Activated CD4-positive, alpha-beta memory T cell treated with anti-CD3 and anti-CD28 coated beads, Interleukin-2, amount 10 ng/mL, durations not matched to agents 7 days and 5 days (primary cell): ENCODE measurements at places on chromosomes 11 and 22. TPM values are rescaled to one million over a fixed set of nuclear protein-coding genes. Genes with fewer than 3 reads are reported as not detected.
A peak's percentile ranks its signal among the peaks of the same experiment; 100 is the strongest.

The BRMS1 gene
- 39.7 TPM for total RNA-seq

GRCh38 chr22:32333769-32334659 lies 23.7 kb upstream of the RFPL3 start:
- no peak overlapping the region for H3K27ac ChIP-seq
- no peaks in the 10 kb centered on the region for H3K36me3 ChIP-seq
- H3K4me1 ChIP-seq: no peaks in the 10 kb centered on the region
- peaks cover 8% of the 10 kb centered on the region for H3K27me3 ChIP-seq
- DNase-seq: no peak
- H3K4me3 ChIP-seq: no peak overlapping the region

- H3K4me1 ChIP-seq: no peaks in the 10 kb centered on the region
- no peak overlapping the region for H3K27ac ChIP-seq
- H3K36me3 ChIP-seq: no peaks in the 10 kb centered on the region
- H3K4me3 ChIP-seq: no peak overlapping the region
These were observed 53.7 kb downstream of the TECTA start for GRCh38 chr11:121154486-121155314.

The SORL1 gene
- total RNA-seq: 116 TPM

The TRPM5 gene
- total RNA-seq: not detected

The VSTM5 gene
- total RNA-seq: not detected

The EMID1 gene
- not detected for total RNA-seq

DNA sequence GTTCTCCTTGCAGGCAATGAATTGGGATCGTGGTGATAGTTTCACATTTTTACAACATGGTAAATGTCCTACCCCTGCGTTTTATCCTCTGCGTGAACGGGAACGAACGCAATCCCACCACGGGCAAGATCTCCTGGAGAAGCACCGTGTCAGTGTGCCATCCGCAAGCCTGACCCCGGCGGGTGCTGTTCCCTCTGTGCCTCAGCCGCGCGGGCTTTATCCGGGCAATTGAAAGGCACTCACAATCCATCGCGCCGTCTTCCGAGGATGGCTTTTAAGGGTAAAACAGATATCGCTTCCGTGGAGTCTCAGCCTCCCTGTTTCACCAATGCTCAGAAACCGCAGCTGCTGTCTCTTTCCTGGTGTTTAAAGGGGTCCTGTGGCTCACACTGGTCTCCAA lies 1387.5 kb downstream of the BRD1 start:
- no peaks in the 10 kb centered on the region for H3K36me3 ChIP-seq
- no peak for DNase-seq
- no peaks in the 10 kb centered on the region for H3K27me3 ChIP-seq
- no peak overlapping the region for H3K4me3 ChIP-seq
- no peaks in the 10 kb centered on the region for H3K4me1 ChIP-seq
- H3K27ac ChIP-seq: no peak overlapping the region

The RIN1 gene
- total RNA-seq: 0.43 TPM

DNA sequence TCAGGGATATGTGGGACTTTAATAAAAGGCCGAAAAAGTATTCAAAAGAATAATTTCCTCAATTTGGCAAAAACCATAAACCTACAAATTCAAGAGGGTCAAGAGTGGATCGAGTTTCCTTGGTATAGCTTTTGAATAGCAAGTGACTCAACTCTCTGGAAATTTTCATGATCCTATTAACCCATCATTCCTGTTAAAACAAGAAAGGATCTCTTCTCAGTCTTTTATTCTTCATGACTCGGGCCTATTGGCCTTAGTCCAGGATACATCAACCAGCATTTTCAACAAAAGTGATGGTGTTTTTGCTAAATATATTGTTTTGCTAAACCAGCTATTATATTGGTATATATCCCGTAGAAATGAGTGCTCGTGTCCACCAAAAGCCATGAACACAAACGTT lies 110.3 kb downstream of the ATXN10 start:
- H3K27me3 ChIP-seq: no peaks in the 10 kb centered on the region
- H3K36me3 ChIP-seq: no peaks in the 10 kb centered on the region
- no peaks in the 10 kb centered on the region for H3K4me1 ChIP-seq
- H3K4me3 ChIP-seq: no peak overlapping the region

The UBXN1 gene
- total RNA-seq: 135 TPM

- H3K27me3 ChIP-seq: peaks cover 19% of the 10 kb centered on the region
- H3K27ac ChIP-seq: no peak overlapping the region
- H3K4me1 ChIP-seq: peaks cover 8% of the 10 kb centered on the region
These were observed 121.9 kb downstream of the WT1 start for GRCh38 chr11:32313477-32313876.

The DPP3 gene
- 60.6 TPM for total RNA-seq

The RAPSN gene
- 0.65 TPM for total RNA-seq

DNA sequence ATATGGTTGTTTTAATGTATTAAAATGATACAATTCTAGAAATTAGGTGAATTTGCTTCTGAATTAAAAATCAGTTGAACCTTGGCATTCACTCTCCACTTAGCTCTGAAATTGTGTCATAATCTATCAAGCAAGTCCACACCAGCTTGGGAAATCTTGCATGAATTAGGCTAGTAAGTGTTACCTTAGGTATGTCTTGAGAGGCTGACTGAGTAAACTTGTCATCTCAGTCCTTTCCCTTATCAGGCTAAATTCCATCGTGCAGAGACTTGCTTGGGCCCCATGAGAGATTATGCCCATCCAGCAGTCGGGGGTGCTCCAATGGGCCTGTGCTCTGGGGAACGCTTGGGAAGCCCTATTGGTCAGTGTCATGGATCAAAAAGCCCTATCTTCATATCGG lies 33.9 kb upstream of the ST14 start:
- DNase-seq: no peak
- H3K36me3 ChIP-seq: peaks cover 20% of the 10 kb centered on the region
- peaks cover 11% of the 10 kb centered on the region for H3K27me3 ChIP-seq
- no peak overlapping the region for H3K4me3 ChIP-seq

The FRMD8 gene
- total RNA-seq: 61.3 TPM

GRCh38 chr22:19720999-19721329 lies 2.4 kb upstream of the GP1BB start:
- H3K4me1 ChIP-seq: peaks cover 9% of the 10 kb centered on the region
- peaks cover 50% of the 10 kb centered on the region for H3K27me3 ChIP-seq
- no peak overlapping the region for H3K27ac ChIP-seq

The OR5AK2 gene
- not detected for total RNA-seq

The TMEM121B gene
- not detected for total RNA-seq

DNA sequence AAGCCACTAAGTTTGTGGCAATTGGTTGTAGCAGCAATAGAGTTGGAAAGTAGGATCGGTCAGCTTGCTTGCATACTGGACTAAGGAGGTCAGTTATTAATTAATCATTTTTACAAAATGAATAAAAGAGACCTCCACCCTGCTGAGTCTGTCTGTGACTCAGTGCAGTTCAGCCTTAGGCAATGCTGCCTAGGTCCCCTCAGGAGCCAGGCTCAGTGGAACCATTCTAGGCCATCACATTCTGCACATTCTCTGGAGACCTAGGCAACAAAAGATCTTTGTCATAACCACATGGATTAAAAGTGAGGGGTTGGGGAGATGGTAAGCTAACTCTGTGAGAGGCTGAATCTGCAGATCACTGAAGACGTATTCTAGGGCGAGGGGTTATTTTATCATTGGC lies 178.7 kb upstream of the CADM1 start:
- H3K4me3 ChIP-seq: no peak overlapping the region
- H3K4me1 ChIP-seq: no peaks in the 10 kb centered on the region
- H3K27me3 ChIP-seq: no peaks in the 10 kb centered on the region

GRCh38 chr11:111445586-111445985 lies 66.5 kb upstream of the POU2AF1 start:
- no peak for DNase-seq
- no peak overlapping the region for H3K4me3 ChIP-seq
- peaks cover 2% of the 10 kb centered on the region for H3K27me3 ChIP-seq
- no peaks in the 10 kb centered on the region for H3K36me3 ChIP-seq
- H3K27ac ChIP-seq: no peak overlapping the region

- no peak for DNase-seq
- peak overlapping the region; percentile 97 for H3K27ac ChIP-seq
- peaks cover 79% of the 10 kb centered on the region for H3K36me3 ChIP-seq
These were observed 7.2 kb downstream of the GRK2 start for GRCh38 chr11:67273260-67273990.

DNA sequence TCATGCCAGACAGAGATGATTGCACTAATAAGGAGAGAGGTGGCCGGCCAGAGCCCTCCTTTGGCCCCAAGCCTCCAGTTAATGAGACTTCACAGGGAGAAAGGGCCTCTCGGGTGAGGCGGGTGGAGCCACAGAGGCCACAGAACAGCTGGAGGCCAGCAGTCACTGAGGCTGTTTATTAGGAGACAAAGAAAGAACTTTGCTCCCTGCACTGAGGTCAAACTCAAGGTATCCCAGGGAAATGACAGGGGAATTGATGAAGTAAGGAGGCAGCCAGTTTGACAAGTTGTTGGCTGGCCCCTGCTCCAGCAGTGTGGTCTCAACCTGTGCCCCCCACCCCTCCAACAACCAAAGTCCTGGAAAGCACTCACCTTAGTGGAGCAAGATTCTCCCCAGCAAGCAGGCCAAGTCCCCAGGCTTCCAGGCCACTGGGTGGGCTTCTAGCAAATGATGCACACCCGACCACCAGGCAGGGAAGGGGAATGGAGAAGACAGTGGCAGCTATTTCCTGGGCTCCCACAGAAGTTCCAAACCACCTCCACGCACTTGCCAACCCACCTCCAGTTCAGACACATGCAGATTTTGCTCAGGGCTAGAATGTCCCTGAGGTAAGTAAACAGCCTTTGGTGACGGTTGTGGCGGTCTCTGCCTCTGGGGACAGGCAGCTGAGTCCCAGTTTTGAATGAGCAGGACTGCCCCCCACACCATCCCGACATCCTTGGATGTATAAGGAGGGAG lies 53.2 kb downstream of the RPUSD4 start:
- no peak for DNase-seq
- H3K27ac ChIP-seq: no peak overlapping the region
- no peak overlapping the region for H3K4me3 ChIP-seq
- no peaks in the 10 kb centered on the region for H3K36me3 ChIP-seq
- no peaks in the 10 kb centered on the region for H3K27me3 ChIP-seq

- H3K27me3 ChIP-seq: peaks cover 2% of the 10 kb centered on the region
- no peak overlapping the region for H3K27ac ChIP-seq
- no peak overlapping the region for H3K4me3 ChIP-seq
- H3K36me3 ChIP-seq: peaks cover 6% of the 10 kb centered on the region
These were observed 31.3 kb downstream of the TRAF6 start for GRCh38 chr11:36478700-36479329.

DNA sequence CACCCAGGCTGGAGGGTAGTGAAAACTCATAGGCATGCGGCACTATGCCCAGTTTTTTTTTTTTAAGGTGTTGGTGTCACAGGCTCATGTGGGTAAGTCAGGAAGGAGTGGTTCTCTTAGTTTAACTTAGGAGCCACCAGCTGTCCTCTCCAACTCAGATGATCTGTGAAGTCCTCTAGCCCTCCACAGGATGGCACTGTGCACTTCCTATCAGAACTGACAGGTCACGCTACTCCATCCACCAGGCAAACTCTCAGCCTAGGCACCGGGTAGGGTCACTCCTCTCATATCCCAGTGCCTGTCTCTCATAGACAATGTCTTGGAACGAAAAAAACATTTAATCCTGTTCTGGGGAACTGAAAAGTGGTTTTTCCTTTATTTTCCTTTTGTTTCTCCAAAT lies 16.5 kb downstream of the NAP1L4 start:
- H3K4me1 ChIP-seq: peaks cover 37% of the 10 kb centered on the region
- H3K27ac ChIP-seq: peak overlapping the region; percentile 38
- no peaks in the 10 kb centered on the region for H3K27me3 ChIP-seq

The DSCAML1 gene
- total RNA-seq: 0.03 TPM

- DNase-seq: no peak
- no peaks in the 10 kb centered on the region for H3K36me3 ChIP-seq
- H3K27me3 ChIP-seq: peaks cover 4% of the 10 kb centered on the region
- H3K4me1 ChIP-seq: no peaks in the 10 kb centered on the region
These were observed 359.7 kb upstream of the PDGFD start for GRCh38 chr11:104523611-104524010.

DNA sequence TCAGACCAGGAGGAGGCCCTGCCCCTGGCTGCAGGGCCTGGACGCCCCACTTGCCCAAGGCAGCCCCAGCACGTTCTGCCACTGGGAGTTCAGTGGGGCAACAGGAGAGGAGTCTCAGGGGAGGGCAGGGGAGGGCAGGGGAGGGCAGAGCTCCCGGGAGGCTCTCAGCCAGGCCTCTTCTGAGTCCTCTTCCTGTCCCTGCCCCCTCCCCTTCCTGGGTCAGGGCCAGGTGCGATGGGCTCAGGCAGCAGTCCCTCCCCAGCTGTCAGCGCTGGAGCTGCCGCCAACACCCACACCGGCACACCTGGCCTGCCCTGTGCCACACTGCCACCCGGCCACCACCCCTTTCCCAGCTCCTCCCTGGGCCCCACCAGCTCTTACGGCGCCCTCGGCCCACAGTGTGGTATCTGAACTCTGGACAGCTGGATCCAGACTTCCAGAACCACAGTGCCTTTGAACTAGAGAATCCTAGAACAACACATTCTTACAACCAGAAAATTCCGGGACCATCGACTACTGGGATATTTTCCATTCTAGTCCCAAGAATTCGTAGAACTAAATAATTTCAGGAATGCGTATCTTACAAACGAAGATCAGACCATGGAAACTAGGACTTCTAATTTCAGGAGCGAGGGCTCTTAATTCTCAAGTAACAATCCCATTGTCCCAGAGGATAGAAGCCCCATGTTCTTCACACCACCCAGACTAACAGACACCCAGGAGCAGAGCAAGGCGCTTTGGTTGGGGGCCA lies 21.8 kb downstream of the RPL3 start:
- DNase-seq: no peak
- peaks cover 4% of the 10 kb centered on the region for H3K4me1 ChIP-seq
- no peak overlapping the region for H3K4me3 ChIP-seq
- H3K27me3 ChIP-seq: peaks cover 26% of the 10 kb centered on the region

The OVOL1 gene
- not detected for total RNA-seq

The OR5B21 gene
- total RNA-seq: 0.35 TPM

DNA sequence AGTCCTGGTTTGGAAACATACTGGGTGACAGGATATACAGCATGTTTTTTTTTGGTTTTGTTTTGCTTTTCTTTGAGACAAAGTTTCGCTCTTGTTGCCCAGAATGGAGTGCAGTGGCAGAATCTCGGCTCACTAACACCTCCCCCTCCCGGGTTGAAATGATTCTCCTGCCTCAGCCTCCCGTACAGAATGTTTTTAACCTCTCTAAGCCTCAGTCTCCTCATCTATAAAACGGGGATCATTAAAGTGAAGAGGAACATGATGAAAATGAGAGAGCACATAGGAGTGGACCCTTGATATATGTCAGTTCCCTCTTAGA lies 28.1 kb upstream of the SCARF2 start:
- peaks cover 60% of the 10 kb centered on the region for H3K4me1 ChIP-seq
- DNase-seq: peak; percentile 20
- no peaks in the 10 kb centered on the region for H3K27me3 ChIP-seq
- peak overlapping the region; percentile 99 for H3K27ac ChIP-seq
- H3K36me3 ChIP-seq: peaks cover 46% of the 10 kb centered on the region
